ENCODE measurements at places on chromosomes 16 and 17.
A peak's percentile ranks its signal among the peaks of the same experiment; 100 is the strongest.

DNA sequence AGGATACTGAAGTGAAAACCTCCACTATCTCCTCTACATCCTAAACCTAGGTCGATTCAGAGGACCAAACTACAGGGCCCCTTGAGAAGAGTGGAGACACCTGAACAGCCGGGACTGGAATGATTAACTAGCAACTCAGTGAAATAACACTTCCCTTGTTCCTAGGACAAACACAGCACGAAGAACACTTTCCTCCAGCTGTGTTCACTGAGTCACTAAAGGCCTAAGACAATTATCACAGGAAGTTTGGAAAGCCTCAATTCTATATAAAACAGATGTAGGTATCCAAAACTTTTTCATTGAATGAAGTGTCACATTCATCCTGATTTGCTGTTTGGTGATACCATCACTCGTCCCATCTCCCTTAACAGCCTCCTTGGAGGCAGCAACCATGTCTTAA, 15.5 kb upstream of the CUEDC1 start:
- no peak for DNase-seq

- no peak for DNase-seq
Observed at GRCh38 chr17:19540706-19541370, 7.2 kb downstream of the SLC47A1 start.

DNA sequence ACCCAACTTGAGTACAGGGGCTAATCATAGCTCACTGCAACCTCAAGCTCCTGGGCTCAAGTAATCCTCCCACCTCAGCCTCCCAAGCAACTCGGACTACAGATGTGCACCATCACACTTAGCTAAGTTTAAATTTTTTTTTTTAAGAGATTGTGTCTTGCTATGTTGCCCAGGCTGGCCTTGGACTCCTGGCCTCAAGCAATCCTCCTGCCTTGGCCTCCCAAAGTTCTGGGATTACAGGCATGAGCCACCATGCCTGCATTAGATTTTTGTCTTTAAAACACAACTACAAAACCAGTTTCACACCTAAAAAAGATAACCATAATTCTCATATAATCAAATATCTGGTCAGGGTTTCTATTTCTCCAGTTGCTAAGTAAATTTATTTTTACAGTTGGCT, 147.1 kb downstream of the CHD9 start:
- DNase-seq = no peak

- peak; percentile 53 for DNase-seq
Observed at GRCh38 chr17:48637323-48638260, 11.4 kb upstream of the HOXB9 start.

DNA sequence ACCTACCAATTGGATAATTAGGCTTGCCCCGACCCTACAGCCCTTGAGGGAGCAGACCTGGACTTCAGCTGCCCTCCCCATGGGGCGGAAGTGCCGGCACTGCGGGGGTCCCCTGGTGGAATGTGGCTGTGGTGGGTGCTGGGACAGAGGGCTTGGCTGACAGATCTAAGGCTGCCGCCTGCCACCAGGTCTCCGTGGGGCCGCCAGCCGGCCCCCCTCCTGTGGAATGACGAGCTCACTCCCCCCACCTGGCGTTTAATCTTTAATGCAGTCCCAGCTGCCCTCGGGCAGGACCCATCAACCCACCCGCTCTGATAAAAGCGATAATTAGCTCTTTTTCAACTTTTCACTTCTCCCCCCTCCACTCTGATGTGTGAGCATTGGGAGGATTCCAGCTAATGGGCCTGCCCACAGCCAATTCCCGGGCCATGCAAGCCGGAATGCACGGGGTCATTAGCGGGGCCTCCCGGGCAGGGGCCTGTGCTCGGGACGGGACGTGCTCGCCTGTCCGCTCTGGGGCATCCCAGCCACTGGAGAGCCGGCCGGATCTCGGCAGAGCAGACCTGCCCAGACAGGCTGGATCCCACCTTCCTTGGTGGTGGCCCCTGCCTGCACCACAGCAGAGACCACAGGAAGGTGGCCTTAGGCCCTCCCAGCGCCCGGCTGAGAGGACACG, 28.3 kb upstream of the GOSR2 start:
- no peak for DNase-seq

DNA sequence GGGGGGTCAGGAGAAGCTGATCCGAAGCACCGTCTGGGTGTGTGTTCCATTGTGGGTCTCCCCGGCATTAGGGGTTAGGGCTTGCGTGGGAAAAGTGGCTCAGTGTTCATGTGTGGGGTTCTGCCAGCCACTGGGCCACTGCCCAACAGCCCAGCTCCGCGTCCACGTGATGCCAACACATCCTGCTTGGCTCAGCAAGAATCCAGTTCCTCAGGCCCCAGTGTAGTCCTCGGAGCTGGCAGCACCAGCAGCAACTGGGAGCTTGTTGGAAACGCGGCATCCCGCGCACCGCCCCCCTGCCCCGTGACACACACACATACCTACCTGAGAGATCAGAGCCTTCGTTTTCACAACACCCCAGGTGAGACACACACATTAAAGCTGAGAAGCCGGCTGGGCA, 18.9 kb downstream of the LGALS9 start:
- no peak for DNase-seq

DNA sequence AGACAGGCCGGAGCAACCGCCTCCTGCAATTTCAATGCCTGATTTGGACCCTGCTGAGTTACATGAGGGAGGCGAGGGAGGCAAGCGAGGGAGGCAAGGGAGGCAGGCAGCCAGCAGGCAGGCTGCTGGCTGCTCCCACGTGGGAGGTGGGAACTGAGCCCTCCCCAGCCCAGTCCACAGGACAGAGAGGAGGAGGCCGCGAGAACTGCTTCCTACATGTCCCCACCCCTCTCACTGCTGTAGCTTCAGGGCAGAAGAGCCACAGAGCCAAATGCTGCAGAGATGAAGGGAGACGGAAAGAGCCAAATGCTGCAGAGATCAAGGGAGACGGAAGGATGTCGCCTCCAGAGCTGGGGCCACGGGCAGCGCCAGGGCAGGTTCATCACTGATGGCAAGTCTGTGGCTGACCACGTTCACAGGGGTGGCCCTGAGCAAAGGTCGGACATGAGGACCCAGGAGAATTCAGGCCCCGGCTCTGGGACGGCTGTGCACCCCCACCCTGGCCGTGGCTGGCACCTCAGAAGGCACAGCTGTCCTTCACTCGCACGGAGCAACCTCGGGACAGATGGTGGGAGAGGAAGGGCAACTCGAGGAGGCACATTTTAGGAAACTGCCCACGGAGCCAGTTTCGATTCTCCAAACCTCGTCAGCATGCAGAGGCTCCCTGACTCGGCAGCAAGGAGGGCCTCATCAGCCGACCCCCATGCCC, 21.5 kb downstream of the RPH3AL start:
- DNase-seq = no peak

GRCh38 chr17:66904760-66905624, 59.5 kb upstream of the CACNG4 start:
- no peak for DNase-seq

GRCh38 chr16:64455275-64455674, 666.6 kb downstream of the CDH11 start:
- no peak for DNase-seq

DNA sequence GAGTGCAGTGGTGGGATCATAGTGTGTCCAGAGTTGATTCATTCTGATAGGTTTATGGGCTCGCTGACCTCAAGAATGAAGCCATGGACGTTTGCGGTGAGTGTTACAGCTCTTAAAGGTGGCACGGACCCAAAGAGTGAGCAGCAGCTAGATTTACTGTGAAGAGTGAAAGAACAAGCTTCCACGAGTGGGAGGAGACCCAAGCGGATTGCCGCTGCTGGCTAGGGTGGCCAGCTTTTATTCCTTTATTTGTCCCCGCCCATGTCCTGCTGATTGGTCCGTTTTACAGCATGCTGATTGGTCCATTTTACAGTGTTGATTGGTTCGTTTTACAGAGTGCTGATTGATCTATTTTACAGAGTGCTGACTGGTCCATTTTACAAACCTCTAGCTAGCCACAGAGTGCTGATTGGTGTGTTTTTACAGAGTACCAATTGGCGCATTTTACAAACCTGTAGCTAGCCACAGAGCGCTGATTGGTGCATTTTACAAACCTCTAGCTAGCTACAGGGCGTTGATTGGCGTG, 17.5 kb downstream of the CACNG4 start:
- DNase-seq = peak; percentile 21

DNA sequence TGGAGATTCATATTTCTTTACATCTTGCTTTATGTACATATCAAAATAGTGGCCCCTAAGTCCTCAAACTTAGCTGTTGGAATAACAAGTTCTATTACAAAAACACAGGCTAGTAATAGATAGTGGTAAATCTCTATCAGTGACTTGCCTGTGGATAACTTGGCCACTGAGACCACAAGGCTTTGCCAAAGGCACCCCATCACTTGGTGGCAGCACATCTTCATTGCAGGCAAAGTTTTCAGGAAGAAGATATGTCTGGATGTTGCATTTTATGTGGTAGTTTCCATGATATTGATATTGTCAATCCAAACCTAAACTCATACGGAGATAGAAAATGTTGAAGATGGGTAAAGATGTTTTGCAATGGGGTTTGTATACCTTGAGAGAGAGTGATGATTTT, 58.5 kb downstream of the KNOP1 start:
- no peak for DNase-seq

DNA sequence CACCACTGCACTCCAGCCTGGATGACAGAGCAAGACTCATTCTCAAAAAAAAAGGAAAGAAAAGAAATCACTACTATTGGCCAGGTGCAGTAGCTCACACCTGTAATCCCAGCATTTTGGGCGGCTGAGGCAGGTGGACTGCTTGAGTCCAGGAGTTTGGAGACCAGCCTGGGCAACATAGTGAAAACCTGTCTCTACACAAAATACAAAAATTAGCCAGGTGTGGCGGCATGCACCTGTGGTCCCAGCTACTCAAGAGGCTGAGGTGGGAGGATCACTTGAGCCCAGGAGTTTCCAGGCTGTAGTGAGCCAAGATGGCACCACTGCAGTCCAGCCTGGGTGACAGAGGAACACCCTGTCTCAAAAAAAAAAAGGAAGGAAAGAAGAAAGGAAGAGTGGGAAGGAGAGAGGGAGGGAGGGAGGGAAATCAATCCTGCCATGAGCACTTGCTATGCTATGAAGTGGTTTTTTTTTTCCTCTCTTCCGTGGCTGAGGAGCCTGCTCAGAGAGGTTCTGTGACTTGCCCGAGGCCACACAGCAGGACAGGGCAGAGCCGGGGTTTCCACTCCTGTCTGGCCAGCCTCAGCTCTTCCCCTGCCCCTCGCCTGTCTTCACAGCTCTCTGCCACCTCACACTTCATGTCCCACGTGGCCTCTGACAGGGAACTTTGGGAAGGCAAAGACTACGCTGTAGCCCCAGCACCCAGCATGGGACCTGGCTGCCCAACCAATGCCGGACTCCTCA, 10.9 kb downstream of the GRIN2C start:
- DNase-seq = no peak

- no peak for DNase-seq
Observed at GRCh38 chr16:23651943-23652468, 10.7 kb downstream of the DCTN5 start.

DNA sequence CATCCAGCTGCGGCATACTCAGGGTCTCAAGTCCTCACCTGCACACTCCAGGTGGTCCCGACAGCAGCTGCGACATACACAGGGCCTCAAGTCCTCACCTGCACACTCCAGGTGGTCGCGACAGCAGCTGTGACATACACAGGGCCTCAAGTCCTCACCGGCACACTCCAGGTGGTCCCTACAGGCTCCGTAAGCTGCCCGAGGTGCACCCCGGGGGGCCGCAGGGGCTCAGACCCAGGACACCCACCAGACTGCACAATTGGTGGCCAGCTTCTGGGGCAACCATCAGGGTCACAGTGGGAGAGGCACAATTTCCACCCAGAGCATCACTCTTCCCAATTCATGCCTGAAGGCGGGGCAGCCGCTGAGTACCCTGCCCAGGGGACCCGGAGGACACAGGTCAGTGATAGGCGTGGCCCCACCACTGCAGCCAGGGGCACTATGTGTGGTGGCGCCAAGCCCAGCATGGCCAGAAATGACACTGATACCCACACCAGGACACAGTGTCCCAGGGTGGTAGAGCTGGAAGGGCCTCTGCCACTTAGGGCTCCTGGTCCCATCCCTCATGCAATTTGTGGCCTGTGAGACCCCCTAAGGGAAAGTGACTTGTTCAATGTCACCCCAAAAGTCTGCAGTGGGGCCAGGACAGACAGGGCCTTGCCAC, 57.5 kb upstream of the ZNF469 start:
- DNase-seq = no peak

GRCh38 chr17:69434164-69434579, 19.7 kb downstream of the MAP2K6 start:
- peak; percentile 15 for DNase-seq

GRCh38 chr17:42843358-42843934, 934 bp upstream of the AOC2 start:
- peak; percentile 64 for DNase-seq

- no peak for DNase-seq
Observed at GRCh38 chr17:67262435-67263117, 17.6 kb upstream of the HELZ start.

- DNase-seq = no peak
Observed at GRCh38 chr17:1275962-1276736, 3.3 kb upstream of the TRARG1 start.

DNA sequence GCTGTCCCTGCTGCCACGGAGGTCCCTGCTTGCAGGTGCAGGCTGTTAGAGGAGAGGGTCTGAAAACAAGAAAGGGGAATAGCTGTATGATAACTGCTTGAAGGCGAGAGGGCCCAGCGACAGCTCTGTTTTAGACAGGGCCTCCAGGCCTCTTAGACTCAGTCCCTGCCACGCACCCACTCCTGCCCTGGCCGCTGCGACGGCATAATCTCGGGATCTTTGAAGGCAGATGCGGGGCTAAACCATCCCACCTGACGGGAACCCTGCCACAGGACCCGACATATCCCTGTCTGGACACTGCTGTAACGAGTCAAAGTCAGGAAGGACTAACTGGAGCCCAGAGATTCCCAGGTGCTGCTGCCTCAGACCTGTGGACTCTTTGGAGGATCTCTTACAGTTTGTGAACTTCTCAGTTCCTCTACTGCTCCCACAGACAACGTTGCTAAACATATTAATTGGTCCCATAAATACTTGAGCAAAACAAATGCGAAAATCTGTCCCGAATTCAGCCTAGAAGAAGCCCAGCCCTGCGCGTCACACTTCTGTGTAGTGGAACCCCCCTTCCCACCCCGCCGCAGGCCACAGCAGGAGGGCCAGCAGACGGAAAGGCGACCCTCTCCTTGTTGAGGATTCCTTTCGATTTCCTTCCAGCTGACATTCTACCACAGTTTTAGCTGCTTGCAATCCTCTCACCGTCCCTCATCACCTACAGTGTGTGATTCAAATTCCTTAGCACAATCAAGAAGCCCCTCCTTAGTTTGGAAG, 998 bp upstream of the TMEM11 start:
- DNase-seq = no peak

DNA sequence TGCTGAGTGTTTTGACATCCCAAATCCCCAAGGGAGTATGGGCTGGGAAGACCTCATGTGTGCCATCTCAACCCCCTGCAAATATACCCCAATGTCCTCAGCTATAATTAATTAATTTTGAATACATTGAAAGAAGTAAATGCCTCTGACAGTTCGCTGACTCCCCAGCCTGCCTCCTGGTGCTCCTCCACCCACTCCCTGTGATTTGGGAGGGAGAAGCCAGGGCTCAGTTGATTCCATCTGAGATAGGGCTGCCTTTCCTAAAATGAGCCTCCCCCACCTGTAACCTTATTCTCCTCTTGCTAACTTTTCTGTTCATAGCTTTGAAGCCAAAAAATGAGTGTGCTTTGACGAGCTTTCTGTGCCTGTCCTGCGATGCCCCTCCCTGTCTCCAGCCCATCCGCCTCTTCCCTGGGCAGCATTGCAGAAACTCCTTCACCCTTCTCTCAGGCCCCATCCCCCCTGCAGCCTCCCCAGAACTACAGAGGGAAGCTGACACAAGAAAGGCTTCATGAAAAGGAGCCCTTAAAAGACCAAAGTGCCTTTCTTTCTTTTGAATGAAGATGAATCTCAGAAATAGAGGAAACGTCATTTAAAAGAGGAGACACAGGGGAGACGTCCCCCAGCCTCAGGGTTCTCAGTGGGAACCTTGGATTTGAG, 70.3 kb downstream of the HLF start:
- DNase-seq = no peak

Data from stromal cell of bone marrow (primary cell).